Astrocyte of the cerebellum (primary cell): ENCODE measurements at places on chromosomes 6 and 20.

DNA sequence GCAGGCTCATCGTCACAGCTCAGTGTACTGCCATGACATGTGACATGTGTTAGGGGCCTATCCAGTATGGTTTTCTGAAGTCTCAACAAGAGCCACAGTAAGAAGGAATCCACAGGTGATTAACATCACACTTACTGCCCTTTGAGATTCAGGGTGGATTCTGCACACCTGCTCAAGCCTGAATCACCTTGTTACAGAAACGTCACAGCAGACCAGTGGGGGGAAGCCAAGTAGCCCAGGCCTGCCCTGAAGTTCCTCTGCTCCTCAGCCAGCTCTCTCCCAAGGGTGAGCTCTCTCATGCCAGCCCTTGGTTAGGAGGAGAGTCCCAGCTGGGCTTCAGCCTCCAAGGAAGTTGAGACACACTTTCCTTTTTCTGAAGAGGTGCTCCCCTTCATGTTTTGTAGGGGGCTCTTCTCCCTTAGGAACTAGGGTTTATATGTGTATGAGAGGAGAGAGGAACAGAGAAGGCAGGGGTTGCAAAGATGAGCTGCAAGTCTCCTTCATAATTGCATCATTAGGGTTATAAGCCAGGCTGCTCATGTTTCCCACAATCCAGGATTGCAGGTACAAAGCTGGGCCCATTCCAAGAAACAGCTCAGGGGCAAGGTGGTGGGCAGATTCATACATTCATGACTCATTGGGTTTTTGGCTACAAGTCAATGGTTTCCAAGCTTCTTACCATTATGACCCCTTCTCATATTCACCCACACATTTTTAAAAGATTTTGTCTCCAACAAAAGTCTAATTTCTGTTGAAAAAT, 11.6 kb downstream of the GSS start:
- DNase-seq: no peak

GRCh38 chr20:41091927-41092326, 45.4 kb upstream of the PLCG1 start:
- DNase-seq: no peak

DNA sequence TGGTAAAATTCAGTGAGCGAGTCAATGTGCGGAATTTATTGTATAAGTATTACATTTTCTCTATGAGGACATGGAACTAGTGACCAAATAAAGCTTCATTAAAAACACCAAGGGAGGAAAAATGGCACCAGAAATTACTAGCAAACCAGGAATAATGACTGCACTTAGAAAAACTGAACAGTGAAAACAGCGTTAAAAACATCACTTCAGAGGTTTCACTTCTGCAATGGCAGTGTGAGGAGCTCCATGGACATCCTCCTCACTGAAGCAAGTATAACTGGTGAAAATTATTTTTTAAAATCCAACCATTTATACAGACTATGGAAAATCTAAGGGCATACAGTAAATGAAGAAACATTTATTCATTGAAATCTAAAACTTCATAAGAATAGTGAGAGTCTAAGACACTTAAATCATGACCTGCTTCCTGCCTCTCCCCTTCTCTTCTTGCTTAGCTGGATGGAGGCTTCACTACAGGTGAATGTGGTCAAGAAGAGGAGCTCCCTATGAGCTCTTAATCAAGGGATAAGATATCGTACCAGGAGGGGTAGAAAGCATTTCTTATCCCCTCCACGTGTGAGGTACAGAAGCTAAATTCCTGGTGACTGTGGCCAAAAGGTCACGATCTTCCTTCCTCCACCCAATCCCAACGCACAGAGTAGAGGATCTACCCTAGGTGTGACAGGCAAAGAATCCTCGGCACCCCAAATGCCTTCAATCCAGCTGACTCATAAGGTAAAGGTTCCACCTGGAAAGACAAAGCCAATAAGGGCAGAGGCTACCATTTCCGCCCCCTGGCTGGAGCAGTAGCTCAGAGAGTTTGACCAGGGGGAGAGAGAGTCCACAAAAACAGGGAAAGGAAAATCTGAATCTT, 12.3 kb upstream of the ASF1A start:
- DNase-seq: no peak

- no peak for DNase-seq
These were observed 133.7 kb downstream of the MYO6 start for GRCh38 chr6:75882734-75883133.

DNA sequence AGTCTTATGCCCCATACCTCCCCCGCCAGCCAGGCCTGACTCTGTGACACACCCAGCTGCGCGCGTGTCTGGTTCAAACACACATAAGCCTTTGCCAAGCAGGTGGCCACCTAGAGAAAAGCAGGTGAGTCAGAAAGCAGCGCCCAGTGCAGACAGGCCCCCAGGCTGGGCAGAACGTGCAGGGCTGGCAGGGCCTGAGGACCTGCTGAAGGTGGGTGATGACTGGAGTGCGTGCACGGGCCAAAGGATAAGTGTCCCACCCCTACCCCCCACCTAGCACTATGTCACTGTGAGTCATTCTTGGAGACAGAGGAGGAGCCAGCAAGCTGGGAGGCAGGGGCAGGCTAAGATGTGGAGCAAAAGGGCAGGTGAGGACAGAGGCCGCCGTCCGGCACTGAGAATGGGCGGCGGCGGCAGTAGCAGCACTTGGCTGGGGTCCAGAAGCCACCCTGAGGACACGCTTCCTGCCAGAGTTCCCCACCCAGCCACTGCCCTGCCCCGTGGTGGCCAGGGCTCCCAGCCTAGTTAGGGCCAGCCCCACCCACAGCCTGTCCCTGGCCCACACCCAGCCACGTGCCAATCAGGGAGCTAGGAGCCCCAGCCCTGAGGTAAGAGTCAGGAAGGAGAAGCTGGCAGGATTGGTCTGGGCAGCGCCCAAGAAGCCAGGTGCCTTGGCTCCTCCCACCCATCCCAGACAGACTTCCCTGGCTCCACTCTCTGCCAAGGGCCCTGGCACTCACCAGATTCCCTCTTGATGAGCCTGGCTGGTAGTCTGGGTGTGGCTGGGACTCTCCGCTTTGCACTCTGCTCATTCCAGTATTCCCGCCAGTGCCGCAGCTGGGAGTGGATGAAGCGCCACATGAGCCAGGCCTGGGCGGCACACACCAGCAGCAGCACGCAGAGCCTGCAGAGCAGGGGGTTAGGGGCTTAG, 72.7 kb downstream of the TRAM2 start:
- no peak for DNase-seq

DNA sequence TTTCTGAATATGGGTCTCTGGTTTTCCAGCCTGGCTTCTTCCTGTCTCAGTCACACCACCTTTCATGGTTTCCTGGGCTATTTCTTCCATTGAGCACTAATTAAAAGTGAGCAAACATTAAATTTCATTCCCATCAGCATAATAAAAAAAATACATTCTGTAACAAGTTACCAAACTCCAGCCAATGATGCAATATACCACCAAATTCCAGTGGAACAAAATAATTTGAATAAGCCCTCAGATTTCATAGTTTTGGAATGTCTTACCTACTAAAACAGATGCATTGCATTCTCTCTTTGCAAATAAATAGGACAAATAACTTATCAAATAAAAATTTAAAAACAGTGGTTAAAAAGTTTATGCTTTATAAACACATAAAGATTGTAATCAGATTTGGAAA, 97.8 kb upstream of the PRDM1 start:
- DNase-seq: no peak

- DNase-seq: no peak
These were observed 11.7 kb upstream of the PTPRK start for GRCh38 chr6:128532136-128532535.

DNA sequence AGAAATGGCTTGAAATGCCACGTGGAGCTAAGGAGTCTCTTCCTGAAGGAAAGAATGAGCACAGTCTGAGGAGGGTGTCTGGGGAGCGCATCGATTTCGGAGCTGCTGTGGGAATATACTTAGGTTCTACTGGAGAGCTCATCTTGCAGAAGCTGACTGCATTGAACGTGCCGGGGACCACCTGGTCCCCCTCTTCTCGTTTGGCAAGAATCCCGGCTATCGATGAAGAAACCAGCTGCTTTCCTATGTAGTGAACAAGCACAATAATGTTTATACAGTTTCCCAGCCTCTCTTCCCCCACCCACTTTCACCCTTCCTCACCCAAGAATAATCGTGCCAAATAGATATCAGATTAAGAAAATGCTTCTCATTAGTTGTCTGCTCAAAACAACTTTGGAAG, 242.5 kb downstream of the PACRG start:
- no peak for DNase-seq

DNA sequence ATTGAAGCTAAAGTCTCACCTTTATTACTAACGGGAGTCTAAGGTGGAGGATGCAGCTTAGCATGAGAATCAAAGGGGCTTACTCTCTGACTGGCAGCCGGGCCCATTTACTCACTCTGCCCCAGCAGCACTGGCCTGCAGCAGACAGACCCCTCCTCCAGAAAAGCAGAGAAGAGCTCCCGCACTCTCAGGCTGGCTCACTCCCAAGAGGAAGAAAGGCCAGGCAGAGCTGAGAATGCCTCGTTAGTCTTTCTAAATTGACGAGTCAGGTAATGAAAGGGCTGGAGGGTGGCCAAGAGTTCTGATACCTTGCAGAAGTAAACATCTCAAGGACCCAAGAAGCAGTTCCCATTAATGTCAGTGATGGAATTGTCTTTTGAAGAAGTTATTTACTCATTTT, 44.5 kb upstream of the IL20RA start:
- DNase-seq: no peak

GRCh38 chr6:159716247-159717096, 10.8 kb upstream of the WTAP start:
- peak; percentile 90 for DNase-seq

DNA sequence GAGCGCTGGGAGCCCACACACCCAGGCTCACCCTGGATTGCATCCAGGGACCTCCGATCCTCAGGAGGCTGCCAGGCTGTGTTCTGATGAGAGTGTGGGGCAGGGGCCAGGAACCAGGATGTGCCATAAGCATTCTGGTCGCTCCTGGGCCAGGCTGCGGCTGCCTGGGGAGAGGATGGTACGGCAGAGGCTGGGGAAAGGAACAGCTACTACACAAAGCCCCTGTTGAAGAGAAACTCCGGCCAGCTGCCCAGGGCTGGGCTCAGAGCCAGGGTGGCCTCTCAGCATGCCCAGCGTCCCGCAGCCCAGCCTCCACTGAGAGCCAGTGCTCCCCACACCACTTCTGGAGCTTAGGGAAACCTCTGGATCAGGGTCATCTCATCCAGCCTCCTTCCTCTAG, 21.7 kb upstream of the OCSTAMP start:
- DNase-seq: no peak

DNA sequence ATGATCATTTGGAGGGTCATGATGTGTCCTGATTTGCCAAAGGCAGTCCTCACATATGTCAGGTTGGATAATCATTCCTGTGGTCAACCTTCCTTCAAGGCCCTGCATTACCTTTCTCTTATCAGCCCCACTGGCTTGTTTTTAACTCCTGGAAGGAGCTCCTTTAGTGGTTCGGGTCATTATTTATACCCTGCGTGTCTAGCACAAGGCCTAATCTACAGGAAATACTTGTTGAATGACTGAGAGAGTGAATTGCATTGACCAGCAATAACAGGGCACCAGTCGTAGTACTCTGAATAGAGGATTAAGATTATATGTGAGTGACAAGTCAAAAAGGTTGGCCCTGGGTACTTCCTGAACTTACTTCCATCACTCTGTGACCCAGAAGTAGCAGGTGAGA, 4.5 kb downstream of the HIVEP2 start:
- no peak for DNase-seq

GRCh38 chr6:7445885-7446461, 56.4 kb downstream of the RIOK1 start:
- DNase-seq: no peak

- peak; percentile 34 for DNase-seq
These were observed 59.1 kb downstream of the ADGRF1 start for GRCh38 chr6:46983007-46983411.

DNA sequence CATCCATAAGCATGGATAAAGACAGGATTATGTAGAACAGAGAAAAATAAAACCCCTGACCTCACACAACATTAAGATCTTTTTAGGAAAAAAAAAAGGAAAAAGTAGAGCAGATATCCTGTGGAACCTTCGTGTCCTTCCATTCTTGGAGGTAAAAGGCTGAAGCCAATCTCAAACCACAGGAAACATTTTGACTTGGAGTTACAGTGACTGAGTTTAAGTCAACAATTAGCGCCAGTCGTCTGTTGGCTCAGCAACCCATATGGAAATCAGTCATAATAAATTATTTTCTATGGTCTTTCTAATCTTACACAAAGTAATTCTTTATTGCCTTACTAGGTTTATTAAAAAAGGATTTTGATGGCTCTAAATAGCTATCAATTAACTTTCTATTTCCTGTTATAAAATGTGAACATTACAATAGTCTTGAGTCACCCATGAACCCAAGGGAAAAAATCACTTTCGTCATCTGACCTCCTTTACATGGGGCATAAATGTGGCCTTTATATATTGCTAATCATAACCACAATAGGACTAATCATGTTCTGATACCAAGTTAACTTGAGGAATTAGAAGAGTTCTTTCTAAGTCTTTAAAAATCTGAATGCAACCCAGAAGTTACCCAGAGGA, 592.9 kb downstream of the TFAP2B start:
- no peak for DNase-seq

GRCh38 chr6:156752666-156753301, 24.4 kb upstream of the ARID1B start:
- no peak for DNase-seq

- no peak for DNase-seq
These were observed 69.3 kb downstream of the HDDC2 start for GRCh38 chr6:125232466-125232865.

- no peak for DNase-seq
These were observed 107.2 kb downstream of the RNASET2 start for GRCh38 chr6:166848979-166849748.

- no peak for DNase-seq
These were observed 246.1 kb downstream of the FOXA2 start for GRCh38 chr20:22338140-22338708.

DNA sequence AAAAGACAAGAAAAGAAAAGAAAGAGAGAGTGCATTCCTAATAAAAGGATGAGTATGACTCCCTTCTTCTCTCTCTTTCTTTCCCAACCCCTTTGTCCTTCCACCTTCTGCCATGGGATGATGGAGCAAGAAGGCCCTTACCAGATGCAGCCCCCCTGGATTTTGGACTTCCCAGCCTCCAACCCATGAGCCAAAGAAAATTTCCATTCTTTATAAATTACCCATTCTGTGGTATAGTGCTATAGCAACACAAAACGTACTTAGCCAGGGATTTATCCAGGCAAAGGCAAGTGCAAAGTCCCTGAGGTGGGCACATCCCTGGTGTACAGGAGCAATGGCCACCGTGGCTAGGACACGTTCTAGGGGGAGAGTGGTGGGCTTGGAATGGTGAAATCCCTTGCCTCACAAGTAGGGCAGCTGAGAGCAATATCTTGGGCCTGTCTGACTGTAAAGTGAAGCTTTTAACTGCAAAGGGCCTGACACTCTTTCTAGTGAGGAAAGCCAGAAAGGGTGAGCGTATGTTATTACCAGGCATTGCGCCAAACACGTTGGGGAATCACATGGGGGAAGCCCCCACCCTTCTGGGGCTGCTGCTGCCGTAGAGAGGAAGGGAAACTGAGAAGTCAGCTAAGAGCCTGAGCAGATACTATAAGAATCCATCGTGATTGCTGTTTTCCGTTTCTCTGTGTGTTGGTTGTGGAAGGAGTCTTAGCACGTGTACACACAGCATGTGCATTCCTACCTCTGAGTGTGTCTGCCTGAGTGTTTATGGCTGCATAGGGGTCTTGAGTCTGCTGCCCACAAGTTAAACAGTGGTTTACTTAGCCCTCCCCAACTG, 50.7 kb upstream of the SIRPA start:
- no peak for DNase-seq
